ENCODE measurements at places on chromosomes 2 and 18. TPM values are rescaled to one million over a fixed set of nuclear protein-coding genes. Genes with fewer than 3 reads are reported as not detected.

ASXL3 gene
- total RNA-seq = 7.2 TPM

MRPL19 gene
- total RNA-seq = 40.1 TPM

DNA sequence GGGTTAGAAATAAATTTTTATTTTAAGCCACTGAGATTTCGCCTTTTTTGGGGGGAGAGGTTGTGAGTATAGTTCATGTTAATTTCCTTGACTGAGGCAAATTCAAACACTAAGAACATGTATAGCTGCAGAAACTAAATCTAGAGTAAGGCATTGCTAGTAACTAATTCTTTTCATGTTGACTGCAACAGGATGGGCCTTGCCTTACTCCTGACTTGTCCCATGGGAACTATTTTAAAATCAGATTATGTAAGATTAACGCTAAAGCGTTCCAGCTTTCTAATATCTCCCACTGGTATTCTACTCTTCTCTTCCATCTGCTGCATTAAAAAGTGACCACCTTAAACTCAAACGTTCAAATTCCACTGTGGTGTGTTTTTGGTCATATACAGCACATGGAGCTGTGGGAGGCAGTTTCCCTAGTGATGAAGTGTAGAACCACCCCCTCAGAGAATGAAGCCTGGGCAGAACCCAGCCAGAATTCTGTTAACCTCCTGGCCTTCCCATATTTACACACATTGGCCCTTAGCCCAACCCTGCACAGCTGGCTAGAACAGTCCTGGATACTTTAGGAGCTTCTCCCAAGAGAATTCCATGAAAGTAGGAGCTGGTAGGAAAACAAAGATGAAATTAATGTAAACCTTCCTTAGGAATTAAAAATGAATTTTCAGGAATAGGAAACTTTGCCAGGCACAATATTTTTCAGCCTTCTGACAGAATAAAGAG lies 687.8 kb downstream of the SLC4A3 start:
- DNase-seq = no peak

- no peak for DNase-seq
Measured at GRCh38 chr2:75290600-75291150, 91.4 kb upstream of the TACR1 start.

DNA sequence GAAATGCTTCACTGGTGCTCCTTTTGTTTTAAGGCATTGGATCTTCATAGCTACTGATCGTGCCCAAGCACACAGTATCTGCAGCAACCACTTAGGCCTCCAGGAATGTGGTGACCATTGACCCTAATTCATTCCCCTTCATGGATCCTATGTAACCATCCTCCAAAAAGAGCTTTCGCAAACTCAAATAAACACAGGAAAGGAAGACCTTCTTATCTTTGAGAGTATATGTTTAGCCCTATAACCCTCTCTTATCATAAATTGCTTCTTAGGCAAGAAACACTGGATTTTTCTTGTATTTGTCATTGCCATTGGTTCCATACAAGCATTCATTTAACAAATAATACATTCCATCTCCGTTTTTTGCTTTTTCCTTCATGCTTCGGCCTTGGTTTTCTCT lies 4.1 kb upstream of the TTR start:
- DNase-seq = no peak

All from endothelial cell (in vitro differentiated cells).